ENCODE measurements at places on chromosomes 2 and 18.

DNA sequence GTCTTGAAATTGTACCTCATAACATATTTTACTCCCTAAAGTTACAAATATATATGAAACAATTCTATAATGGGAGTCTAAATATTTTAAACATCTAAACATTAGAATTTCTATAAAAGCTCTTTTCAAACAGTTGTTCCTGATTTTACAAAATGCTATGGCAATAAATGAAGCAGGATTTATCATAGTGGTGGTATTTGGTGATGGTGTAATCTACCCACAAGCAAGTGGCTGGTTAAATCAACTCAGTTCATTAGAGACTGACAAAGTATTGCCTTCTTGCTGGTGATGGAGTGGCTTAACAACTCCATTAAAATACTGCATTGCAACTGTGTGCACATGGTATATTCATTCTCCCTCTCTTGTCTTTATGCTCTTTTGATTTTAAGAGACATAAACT is 138.9 kb downstream of the PMAIP1 start:
- no peak for DNase-seq

DNA sequence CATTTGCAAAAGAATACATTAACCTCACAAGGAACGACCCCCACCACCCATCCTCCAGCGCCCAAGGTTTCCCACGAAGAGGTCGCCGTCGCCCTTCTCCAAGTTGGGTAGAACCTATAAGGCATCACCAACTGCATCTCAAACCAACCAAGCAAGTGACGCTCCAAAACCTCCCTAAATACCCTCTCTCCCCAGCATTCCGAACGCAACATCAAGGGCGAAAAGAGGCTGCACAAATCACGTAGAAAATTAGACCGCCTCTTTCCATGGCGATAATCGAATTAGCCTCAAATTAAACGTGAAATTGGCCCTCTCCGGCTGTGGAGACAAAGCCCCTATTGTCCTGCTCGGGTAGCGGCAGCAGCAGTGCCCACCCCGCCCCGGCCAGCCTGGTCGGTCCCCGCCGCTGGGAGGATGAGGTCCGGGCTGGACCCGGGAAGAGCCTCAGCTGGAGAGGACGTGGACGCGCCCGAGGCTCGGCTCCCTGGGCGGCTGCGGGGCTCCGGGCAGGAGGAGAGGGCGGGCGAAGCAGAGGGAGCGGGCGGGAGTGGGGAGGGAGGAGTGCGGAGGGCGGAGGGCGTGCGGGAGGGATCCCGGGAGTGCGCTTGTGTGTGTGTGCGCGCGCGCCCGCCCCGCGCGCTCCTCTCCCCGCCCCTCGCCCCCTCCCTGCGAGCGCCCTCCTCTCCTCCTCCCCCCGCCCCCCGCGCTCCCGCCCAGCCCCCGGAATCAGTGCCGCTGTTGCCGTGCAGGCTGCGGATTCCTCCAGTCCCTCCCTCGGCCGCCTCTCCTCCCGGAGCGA is at the start of gene SPTBN1:
Gene SPTBN1 (plus strand): TSS at position 765 of the 799 bp plus-strand sequence. CDS start 70,092 bp downstream, outside the sequence.
- no peak for DNase-seq

DNA sequence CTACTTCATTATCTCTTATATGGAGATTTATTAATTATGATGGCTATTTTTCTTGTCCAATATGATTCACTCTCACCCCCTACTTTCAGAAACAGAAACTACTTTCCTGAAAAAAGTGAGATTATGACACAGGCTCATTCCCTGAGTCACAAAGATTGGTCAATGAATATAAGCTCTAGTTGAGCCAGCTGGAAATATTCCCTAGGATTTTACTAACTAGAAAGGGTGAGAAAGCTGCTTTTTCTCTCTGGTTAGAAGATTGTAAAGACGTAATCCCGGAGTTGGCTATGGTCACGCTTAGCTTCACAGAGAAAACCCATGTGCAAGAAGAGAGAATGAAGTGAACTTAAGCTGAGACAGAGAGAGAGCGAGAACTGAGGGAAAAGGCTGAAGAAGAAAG is 223.7 kb upstream of the SMAD7 start:
- DNase-seq = no peak

GRCh38 chr2:171986778-171987177 is 13.0 kb upstream of the METAP1D start:
- no peak for DNase-seq

DNA sequence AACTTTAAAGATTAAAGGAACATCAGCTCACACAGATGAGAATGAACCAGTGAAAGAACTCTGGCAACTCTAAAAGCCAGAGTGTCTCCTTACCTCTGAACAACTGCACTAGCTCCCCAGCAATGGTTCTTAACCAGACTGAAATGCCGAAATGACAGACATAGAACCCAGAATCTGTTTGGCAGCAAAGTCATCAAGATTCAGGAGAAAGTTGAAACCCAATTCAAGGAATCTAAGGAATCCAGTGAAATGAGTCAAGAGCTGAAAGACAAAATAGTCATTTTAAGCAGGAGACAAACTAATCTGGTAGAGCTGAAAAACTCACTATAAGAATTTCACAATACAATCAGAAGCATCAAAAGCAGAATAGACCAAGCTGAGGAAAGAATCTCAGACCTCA is 72.0 kb downstream of the STRADB start:
- DNase-seq = no peak

- DNase-seq = no peak
These were observed 102.3 kb downstream of the TCF4 start for GRCh38 chr18:55485666-55486065.

DNA sequence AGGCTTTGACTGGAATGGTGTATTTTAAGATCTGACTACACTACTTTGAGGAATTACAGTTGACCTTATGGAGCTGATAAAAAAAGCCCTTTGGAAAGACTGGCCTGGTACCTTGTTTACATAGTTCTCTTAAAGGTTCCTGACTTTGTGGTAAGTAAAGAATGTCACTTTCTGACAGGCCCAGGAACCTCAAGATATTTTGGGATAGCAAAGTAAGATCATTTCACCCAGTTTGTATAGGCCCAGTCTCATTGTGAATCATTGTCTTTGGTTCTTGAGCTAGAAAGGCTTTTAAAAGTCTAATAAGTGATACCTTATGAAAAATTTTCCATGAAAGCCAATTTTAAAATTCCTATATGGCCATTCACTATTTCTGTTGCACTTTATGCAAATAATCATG is 316.3 kb upstream of the LRRTM4 start:
- no peak for DNase-seq

GRCh38 chr2:19138264-19138825 is 220.1 kb downstream of the OSR1 start:
- no peak for DNase-seq

- no peak for DNase-seq
These were observed 40.8 kb downstream of the TNP1 start for GRCh38 chr2:216819055-216819454.

GRCh38 chr2:147789287-147789686 is 55.5 kb upstream of the ACVR2A start:
- DNase-seq = no peak

DNA sequence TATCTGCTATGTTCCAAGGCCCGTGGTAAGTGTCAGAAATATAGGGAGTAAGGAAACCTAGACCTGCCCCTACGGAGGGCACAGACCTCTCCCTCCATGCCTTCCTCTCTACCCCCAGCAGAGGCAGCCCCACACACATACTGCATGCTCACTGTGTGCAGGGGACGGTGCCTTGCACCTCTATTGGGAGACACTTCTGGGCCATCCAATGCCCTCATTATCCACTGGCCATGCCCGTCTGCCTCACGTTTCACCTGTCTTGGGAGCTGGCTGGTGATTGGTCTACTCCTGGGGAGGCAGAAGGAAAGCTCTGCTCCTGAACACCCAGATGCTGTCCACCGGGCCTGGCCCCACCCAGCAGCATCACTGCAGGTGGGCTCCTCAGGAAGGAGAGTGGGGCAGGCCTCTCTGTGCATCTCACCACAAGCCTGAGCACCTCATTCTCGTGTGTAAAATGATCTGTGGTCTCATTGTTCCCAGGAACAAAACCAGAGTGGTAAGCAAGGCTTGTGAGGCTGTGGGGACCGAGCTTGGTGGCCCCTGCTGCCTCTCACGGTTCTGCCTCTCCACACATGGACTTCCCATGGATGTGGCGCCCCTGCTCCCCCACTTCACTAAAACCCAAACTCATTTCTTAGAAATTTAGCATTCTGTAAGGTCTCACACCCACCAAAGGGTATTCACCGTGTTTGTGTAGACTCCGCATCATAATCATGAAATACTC is 312.5 kb upstream of the HS6ST1 start:
- no peak for DNase-seq

- DNase-seq = no peak
These were observed 22.7 kb downstream of the BCL11A start for GRCh38 chr2:60530660-60531281.

GRCh38 chr18:11585596-11585995 is 23.8 kb upstream of the SLC35G4 start:
- DNase-seq = no peak

DNA sequence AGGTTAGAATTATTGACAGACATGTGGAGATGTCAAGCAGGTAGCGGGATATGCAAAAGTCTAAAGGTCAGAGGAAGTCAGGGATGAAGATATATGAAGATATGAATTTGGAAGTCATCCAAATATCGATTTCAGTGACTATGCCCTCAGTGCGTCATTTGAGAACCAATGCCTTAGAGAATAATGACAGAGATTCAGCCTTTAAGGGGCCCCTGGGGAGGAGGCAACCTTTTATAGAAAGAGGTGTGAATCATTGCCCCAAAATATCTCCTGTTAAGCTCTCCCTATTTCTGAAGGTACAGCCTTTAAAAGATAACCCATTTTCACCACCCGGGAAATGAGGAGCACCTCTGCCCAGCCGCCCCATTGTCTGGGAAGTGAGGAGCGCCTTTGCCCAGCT is 223.4 kb downstream of the NCKAP5 start:
- DNase-seq = no peak

DNA sequence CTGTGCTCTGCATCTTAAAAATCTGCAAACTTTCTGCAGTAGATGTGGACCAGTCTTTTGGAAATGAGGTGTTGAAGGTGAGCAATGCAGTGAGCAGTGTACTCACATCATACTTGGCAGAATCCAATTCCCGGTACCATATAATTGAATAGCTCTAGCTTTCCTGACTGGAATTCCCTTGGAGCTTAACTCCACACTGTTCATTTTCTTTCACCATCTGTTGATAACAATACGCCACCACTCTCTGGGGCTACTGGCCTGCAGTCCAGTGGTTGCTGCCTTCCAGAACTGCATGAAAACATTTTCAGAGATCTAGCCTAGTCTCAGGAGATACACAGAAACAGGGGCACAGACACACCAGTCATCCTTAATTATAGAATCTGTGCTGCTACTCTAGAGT is 820.0 kb upstream of the NXPH2 start:
- DNase-seq = no peak
